ENCODE measurements at places on chromosomes 6 and 20. TPM values are rescaled to one million over a fixed set of nuclear protein-coding genes. Genes with fewer than 3 reads are reported as not detected.
A peak's percentile ranks its signal among the peaks of the same experiment; 100 is the strongest.

DNA sequence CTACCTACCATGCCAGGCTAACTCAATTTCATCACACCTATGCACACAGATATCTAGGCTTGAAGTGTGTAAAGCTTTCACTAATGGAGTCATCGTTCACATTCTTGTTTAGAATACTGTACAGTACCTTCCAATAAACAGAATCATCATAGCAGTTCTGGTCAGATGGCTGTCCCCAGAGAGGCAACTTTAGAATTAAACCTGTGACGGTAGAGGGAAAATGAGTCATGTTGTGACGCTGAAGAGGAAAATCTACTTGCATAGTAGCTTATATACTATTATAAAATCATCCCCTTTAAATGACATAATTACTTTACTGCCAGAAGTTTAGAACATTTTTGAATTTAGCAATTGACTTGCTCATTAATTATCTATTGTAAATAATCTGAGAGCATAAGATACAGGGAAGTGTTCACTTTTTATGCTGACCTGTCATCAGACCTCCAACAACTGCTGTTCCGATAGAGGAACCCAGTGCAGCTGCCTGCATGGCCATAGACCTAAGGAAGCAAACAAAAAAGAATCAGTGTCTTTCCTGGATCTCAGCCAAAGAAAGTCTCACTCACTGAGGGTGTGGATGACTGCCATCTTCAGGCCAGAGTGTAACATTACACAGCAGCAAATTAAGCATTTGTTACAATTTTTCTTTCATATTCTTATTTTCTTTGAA is 29.8 kb downstream of the RHAG start:
- peak; percentile 84 for DNase-seq

DNA sequence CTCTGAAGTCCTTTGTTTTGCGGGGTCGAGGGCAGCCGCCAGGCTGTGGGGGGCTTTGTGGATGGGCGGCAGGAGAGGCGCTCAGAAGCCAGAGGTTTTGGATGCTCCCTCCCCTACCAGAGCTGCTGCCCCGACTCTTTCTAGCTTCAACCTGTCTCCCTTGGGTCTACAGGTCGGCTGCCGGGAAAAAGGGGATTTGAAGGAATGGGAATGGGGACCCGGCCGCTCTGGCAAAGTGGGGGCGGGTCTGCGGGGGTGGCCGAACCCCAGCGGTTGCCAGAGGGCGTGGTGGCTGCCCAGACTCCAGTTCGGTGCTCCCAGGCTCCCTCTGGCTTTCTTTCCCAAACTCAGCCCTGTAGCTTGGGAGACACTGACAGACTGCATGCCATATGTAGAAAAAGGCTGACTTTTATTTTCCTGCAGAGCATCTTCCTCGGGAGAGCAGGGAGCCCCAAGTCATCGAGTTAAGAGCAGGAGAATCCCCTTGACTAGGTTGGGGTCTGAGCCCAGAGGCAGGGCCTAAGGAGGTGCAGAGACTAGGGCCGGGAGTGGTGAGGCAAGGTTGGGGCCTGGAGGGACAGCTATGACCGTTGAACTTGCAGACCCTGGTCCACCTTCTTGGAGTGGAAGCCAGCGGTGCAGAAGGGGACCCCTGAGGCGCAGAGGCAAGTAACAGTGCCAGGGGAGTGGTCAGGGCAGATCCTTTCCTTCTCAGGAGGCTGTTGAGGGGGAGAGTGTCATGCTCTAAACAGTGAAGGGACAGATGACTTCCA is 1.4 kb upstream of the PPP1R18 start:
- DNase-seq, result peak; percentile 46

- DNase-seq, result no peak
Measured at GRCh38 chr6:25637211-25637610, 14.8 kb upstream of the SCGN start.

DNA sequence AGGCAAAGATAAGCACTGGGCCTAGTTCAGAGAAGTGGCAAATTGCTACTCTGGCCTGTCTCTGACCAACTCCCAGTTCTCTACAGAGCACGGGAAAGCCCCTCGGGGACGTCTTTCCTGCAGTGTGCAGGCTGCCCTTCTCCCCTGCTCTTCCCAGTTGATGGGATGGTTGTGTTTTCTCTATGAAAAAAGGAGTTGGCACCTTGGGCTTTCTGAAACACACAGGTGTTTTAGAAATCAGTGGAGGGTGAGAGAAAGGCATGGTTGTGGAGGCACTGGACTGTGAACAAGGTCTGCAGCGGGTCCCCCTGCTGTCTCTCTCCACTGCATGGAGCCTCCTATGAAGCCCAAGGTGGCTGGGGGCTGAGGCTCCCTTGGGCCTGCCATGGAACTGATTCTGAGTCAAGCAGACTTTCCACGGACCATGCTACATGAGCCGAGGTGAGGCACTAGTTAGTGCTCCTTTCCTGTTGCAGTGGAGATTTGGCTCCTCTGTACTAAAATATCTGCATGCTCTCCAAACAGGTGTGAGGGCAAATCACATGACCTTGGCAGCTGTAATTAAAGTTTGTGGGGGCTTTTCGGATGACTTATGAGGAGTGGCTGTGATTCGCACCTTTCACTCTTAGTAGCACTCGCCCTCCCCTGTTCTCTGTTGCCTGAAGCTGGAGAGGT is 16.3 kb downstream of the GTSF1L start:
- no peak for DNase-seq

DNA sequence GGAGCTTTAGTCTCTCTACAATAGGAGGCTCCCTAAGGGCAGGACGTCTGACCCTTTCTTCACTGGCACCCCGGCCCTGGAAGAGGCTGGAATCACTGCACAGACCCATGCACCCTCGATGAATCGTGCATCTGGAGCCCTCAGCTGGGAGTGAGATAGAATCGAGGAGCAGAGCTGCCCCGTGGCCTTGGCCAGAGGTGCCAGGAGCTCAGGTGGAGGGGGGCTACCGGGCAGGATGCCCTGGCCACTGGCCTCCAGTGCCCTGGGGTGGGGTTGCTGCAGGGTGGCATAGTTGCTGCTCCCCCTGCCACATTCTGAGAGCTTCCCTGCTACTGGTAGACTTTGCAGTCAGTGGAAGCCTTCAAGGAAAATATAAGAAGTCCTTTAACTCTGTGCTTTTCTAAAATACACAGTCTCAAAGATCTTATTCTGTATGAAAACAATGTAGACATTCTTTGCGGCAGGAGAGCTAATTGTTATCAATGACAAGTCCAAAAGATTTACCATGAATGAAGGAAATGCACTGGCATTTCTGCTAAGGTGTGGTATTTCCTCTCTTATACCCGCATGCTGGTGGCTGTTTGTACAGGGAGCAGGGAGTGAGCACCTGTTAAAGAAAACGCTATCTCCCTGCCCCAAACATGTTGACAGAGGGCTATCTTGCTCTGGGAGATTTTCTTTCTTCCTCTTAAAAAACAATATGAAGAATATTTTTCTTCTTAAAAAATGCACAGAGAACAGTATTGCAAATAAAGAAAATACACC is 122.8 kb downstream of the C6orf118 start:
- DNase-seq, result no peak

DNA sequence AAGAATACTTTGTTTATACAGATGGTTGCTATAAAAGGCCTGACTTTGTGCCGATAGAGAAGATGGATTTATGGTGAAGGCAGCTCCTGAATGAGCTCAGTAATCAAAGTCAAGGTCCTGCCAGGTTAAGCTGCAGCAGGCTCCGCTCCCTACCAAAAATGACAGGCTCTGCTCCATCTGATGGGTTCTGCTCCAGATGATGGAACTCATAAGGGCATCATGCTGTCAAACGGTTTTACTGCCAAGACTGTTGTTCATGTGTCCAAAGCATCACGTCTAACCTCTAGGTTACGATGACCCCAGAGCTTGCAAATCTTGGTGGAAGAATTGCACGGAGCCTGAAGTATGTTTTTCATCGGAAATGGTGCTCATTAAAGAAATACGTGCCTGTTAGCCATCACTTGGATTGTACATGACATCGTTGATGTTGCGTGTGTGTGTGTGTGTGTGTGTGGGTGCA is 19.2 kb upstream of the PTGIS start:
- DNase-seq, result no peak

CCN6 gene
- not detected for total RNA-seq

PBOV1 gene
- not detected for total RNA-seq

MYT1 gene
- 2.4 TPM for total RNA-seq

DEFB116 gene
- total RNA-seq, result not detected

SLC17A1 gene
- total RNA-seq, result not detected

PRDM13 gene
- not detected for total RNA-seq

CTAGE9 gene
- not detected for total RNA-seq

MOCS1 gene
- 4.4 TPM for total RNA-seq
